ENCODE measurements at places on chromosomes 7 and 10. TPM values are rescaled to one million over a fixed set of nuclear protein-coding genes. Genes with fewer than 3 reads are reported as not detected.

GRCh38 chr10:86308056-86308455 lies 58.5 kb downstream of the GRID1 start:
- no peak for DNase-seq

DNA sequence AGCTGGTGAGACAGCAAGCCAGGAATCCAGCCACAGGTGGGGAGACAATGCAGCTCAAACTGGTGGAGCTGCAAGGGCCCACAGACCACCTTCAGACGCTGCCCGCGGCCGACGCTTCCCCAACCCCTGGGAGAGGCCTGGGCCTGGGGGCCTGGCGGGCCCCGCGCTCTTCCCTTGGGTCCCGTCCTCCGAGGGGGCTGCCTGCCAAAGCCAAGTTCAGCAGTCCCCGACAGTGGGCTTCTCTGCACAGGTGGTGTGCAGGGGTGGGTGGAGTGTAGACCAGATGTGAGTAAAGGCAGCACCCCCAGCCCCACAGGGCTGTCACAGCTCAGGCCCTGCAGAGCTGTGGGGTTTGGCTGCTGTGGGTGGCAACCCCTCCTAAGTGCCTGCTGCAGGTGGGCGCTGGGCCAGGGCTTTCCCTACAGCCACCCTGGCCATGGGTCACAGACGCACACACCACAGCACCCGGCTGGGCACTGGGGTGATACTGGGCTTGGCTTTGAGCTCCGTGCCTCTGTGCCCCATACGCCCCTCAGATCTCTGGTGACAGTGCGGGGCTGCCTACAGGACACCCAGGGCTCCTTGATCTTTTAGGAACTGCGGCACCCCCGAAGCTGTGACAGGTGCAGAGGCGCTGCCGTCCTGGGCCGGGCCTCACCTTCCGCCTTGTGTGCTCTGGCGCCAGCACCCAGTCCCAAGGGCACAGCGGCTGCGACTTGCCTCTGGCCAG lies 20.5 kb downstream of the BNIP3 start:
- no peak for DNase-seq

GRCh38 chr7:71408271-71408670 lies 276.3 kb downstream of the GALNT17 start:
- no peak for DNase-seq

DNA sequence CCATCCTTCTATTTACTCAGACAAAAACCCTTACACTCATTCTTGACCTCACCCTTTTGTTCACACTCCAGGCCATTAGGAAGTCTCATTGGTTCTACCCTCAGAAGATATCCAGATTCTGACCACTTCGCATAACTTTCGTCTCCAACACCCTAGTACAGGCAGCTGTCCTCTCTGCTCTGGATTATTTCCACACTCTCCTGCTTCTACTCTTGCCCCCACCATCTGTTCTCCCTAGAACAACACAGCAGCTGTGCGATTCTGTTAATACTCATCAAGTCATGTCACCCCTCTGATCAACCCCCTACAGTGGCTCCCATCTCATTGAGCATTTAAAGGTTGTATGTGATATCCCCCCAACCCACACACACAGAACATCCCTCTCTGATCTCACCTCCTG lies 15.5 kb upstream of the TRIL start:
- DNase-seq: no peak

The TMEM273 gene
- total RNA-seq: 11.2 TPM

The SPDYE16 gene
- 0.79 TPM for total RNA-seq

The FOXP2 gene
- not detected for total RNA-seq

Measured in T-cell (primary cell).